ENCODE measurements at places on chromosomes 1 and 21.

DNA sequence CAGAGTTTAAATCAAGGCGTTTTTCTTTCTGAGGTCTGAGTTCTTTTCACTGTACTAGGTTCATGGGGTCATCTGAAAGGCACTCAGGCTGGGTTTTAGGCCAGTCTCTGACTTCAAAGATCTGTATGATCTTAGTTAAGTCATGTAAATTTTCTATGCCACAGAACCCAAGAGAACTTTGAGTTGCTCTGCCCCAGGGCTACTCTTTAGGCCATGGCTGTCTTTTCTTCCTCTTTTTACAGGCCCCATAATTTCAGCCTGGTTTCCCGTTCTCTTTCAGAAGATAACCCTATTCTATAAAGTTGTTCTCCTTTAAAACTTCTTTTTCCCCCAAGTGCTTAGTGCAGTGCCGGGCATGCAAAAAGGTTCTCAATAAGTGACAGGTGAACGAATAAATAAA is 26.1 kb downstream of the METTL13 start:
- DNase-seq = no peak

DNA sequence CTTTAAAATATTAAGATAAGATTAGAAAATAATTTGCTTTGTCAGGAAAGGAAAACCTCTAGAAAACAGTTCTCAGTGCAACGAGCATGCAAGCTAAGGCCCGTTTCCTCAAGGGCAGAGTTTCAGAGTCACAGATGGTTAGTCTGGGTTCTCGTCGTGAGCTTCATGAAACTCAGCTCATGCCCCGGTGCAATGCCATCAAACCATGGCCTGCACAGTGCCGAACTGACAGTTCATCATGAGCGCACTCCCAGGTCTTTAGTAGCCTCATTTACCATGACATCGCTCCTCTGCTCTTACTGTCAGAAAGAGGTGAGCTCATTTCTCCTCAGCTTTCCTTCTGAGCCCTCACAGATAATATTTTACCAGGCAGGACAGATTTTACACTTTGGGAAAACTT is 319.2 kb downstream of the NTNG1 start:
- no peak for DNase-seq

DNA sequence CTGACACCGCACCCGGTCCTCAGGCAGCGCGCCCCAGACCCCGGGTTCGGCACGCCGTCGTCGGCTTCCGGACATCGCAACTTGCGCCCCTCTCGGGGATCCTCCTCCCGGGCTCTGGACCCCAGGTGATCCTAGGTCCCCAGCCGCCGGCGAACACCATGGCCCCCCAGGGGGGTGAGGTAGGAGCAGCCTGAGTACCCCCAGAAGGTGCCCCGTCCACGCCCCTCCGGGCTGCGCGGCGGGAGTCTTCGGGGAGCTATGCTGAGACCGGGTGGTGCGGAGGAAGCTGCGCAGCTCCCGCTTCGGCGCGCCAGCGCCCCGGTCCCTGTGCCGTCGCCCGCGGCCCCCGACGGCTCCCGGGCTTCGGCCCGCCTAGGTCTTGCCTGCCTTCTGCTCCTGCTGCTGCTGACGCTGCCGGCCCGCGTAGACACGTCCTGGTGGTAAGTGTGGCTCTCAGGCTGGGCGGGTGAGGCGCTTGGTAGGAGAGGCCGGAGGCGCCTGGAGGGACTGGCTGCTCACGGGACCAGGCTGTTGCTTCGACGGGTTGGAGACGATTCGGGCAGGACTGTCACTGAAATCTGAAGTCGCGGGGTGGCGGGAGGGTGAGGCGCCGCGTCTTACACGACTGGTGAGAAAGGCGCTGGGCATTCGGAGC is 367 bp downstream of the WNT2B start:
- DNase-seq = no peak

GRCh38 chr1:92201973-92202372 is 15.7 kb upstream of the C1orf146 start:
- DNase-seq = no peak

- no peak for DNase-seq
These were observed 275.5 kb downstream of the TM2D1 start for GRCh38 chr1:61449410-61449809.

- DNase-seq = no peak
These were observed 8.1 kb upstream of the LRRC71 start for GRCh38 chr1:156912310-156912709.

DNA sequence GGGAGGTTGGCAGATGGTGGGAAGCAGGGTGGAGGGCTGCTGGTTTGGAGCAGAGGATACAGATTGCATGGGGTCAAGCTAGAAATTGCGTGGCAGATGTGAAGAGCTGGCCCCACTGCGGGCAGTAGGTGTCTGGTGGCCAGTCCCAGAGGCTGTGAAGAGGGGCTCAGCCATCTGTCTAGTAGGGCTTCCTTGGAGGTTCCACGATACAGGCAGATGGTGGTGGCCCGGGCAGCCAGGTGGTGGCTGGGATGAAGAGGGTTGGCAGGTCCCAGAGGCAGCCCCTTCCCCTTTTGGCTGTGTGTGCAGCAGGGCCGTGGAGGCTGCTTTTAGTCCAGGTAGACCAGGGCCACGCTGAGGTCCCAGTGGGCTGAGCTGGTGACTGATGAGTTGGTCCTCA is 16.6 kb downstream of the PSEN2 start:
- DNase-seq = no peak

- no peak for DNase-seq
These were observed 547.3 kb upstream of the PLXNA2 start for GRCh38 chr1:208791456-208791855.
